ENCODE measurements at places on chromosomes 7 and 10. TPM values are rescaled to one million over a fixed set of nuclear protein-coding genes. Genes with fewer than 3 reads are reported as not detected.

CTAGE8 gene
- 8.9 TPM for total RNA-seq

INA gene
- total RNA-seq: 6.2 TPM

- H3K27ac ChIP-seq: no peak overlapping the region
- H3K4me1 ChIP-seq: peaks cover 12% of the 10 kb centered on the region
- H3K36me3 ChIP-seq: peaks cover 4% of the 10 kb centered on the region
- peak overlapping the region; percentile 79 for H3K4me3 ChIP-seq
Observed at GRCh38 chr7:55019691-55020465, 1.1 kb downstream of the EGFR start.

GRCh38 chr10:43201545-43202131 is 63.4 kb downstream of the CSGALNACT2 start:
- no peaks in the 10 kb centered on the region for H3K36me3 ChIP-seq
- peaks cover 2% of the 10 kb centered on the region for H3K4me1 ChIP-seq
- H3K27me3 ChIP-seq: peaks cover 3% of the 10 kb centered on the region
- no peak overlapping the region for H3K4me3 ChIP-seq
- peak; percentile 3 for DNase-seq

GRCh38 chr10:132869621-132870020 is 72.7 kb downstream of the CFAP46 start:
- peak; percentile 3 for DNase-seq
- peaks cover 8% of the 10 kb centered on the region for H3K36me3 ChIP-seq
- no peak overlapping the region for H3K27ac ChIP-seq
- peaks cover 8% of the 10 kb centered on the region for H3K27me3 ChIP-seq

GRCh38 chr10:28382525-28383269 is 79.8 kb upstream of the MPP7 start:
- no peak overlapping the region for H3K27ac ChIP-seq
- H3K27me3 ChIP-seq: peaks cover 5% of the 10 kb centered on the region
- no peaks in the 10 kb centered on the region for H3K36me3 ChIP-seq
- no peaks in the 10 kb centered on the region for H3K4me1 ChIP-seq
- DNase-seq: no peak

DNA sequence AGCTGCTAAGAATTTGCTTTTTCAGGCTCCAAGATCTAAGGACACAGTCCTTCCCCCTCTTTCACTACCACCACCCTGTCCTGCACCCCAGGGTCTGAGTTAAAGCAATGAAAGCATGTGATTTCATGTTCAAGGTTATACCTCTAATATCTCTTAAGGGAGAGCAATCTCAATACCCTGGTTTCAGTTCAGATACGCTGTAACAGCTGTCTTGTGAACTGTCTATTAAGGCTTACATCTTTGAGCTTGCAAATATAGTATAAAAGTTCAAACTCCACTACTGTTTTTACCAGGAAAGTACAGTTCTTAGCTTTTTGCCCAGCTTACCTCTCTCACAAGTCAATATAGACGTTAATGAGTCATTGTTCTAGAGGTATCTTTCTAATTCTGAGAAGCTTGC is 2.6 kb downstream of the CPVL start:
- H3K4me1 ChIP-seq: peaks cover 30% of the 10 kb centered on the region
- no peak for DNase-seq
- H3K27me3 ChIP-seq: peaks cover 25% of the 10 kb centered on the region
- H3K36me3 ChIP-seq: no peaks in the 10 kb centered on the region

DNA sequence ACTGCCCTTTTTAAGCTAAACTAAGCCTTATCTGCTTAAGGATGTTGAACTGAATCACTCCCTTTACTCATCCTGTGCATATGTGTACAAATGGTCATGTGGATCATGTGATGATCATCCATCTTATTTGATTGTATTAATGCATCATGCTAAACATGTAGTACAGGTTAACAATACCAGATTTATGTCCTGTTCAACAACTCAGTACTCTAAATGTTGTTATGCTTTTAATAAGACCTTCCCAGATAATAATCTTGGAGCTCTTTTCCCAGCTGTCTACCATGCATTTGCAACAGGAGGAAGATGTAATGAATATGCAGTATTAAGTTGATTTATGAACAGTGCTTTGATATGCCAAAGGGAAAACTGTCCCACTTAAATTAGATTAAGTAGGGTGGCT is 318.0 kb downstream of the BICC1 start:
- DNase-seq: no peak
- no peak overlapping the region for H3K27ac ChIP-seq
- no peaks in the 10 kb centered on the region for H3K27me3 ChIP-seq
- no peaks in the 10 kb centered on the region for H3K36me3 ChIP-seq

All from progenitor cell of endocrine pancreas (in vitro differentiated cells).